Natural killer cell (primary cell): ENCODE measurements at places on chromosomes 7 and 10. TPM values are rescaled to one million over a fixed set of nuclear protein-coding genes. Genes with fewer than 3 reads are reported as not detected.
A peak's percentile ranks its signal among the peaks of the same experiment; 100 is the strongest.

- DNase-seq = no peak
Observed at GRCh38 chr7:134828361-134828760, 48.9 kb downstream of the CALD1 start.

DNA sequence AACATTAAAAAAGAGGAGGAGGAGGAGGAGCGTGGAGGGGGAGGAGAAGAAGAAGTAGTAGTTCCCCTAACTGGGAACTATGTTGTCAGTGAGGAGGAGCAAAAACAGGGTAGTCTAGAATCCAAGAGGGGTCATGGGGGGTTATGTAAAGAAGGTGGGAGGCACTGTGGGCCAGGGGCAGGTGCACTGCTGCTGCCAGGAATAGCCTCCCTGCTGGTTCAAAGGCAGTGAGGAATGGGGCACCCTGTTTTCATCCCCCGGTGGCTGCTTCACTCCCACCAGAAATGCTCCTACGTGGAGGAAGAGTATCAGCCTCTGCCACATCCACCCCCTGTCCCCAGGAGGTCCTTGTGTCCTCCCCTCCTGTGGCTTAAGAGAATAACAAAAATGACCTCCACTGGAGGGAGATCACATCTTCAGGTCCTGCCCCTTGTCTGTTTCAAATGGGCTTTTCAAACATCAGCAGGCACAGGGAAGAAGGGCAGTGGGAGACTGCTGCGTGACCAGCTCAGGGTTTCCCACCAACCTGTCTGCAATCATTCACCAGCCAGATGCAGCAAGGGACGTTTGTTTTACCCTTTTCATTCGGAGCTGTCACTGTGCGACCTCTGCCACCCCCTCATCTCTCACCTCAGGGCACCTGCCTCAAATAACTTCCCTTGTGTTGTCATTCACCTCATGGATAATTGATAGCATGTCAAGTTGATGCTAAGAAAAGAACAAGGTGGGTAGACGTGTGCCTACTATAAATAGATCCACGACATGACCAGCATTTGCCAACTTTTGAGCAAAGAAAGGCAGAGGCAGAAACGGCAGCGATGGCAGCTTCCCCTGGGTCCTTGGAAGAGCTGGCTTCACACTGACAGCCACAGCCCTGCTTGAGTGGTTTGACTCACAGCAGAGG is 92.6 kb downstream of the DGKI start:
- DNase-seq = no peak

DNA sequence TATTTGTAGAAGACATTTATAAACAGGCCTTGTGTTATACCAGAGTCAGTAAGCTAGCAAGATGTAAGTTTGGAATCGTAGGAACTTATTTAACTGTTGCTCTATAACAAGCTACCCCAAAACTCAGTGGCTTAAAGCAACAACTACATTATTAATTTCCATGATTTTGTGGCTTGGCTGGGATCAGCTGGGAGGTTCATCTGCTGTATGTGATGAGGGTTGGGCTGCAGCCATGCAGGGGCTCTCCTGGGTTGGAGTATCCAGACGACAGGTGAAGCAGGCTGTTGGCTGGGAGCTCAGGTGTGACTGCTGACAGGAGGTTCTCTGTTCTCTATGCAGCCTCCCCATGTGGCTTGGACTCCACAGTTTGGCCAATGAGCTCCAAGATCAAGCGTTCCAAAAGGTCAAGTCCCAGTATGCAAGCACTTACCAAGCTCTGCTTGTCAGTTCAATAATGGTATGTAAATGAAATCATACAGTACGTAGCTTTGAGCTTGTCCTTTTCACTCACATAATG is 52.4 kb downstream of the GPR26 start:
- no peak for DNase-seq

DNA sequence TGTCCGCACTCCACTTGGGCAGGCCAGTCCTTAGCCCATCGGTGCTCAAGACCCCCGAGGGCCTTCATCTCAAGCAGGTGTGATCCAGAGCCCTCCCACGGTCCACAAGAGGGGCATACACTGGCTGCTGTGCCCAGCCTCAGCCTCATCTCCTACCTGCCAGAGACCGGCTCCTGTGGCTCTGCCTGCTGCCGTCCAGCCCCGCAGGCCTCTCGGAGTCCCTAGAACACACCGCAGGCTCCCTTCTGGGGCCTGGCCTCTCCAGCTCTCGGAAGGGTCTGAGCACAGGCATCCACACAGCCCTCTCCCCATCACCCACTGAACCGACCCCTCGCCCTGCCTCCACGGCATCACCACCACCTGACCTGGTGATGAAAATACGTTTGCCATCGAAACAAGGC is 147.4 kb downstream of the PRKAG2 start:
- DNase-seq = no peak

DNA sequence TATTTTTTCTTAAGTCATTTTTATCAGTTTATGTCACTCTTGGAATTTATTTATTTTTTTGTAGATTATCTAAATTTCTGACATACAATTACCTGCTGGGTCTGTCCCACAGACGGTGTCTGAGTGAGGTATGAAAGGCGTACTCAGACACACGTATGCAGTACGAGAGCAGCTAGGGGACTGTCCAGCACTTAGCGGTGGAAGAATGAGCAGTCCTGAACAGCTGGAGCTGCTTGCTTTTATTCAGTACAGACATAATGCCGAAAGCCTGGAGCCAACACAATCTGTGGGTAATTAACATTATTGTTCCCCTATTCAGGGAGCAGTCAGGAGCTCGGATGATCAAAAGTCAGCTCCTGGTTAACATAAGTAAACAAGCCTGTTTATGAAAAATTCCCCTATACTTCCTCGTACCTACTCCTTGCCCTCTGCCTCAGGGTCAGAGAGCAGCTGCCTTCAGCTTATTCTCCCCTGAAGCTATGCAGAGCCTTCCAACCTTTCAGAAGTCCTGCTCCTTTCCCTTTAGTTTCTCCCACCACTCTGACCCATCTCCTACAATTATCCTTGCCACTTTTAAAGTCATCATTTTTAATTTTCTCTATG is 488.0 kb upstream of the POM121L12 start:
- no peak for DNase-seq

DNA sequence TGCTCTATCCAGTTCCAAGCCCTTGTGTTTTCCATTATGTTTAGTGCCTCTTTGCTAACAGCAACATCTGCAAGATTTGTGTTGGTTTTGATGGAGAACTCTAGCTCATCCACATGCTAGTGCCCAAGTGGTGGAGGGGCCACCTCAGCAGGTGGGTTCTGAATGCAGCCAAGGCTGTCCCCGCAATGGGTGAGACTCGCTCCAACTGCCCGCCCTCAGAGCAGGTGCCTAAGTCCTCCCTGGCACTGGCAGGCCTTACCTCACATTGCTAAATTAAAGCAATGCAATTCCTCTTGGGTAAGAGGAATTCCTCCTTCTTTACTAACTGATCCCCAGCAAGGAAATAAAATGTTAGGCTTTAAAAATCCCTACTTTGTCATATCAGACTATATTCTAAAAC is 146.8 kb downstream of the ADCY1 start:
- DNase-seq = no peak

DNA sequence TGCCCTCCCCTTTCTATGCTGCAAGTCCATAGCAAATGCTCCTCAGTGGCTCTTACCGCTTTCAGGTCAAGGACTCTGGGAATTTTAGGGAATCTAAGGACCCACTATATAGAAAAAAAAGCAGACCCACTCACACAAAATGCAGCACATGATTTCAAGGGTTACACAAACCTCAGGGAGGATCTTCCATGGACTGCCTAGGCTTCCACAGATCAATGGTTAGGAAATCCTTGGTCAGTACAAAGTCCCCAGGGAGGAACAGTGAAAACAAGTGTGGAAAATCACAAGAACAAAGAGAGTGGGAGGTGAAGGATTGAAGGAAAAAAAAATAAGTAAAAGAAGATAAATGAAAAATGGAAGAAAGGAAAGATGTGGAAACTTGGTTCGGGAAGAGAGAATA is 188.4 kb downstream of the AHR start:
- DNase-seq = no peak

- no peak for DNase-seq
Observed at GRCh38 chr10:73867126-73867807, 7.1 kb downstream of the CAMK2G start.

- no peak for DNase-seq
Observed at GRCh38 chr7:66583490-66584110, 45.1 kb upstream of the KCTD7 start.

- DNase-seq = no peak
Observed at GRCh38 chr7:16904076-16904475, 22.3 kb upstream of the AGR3 start.

- DNase-seq = no peak
Observed at GRCh38 chr10:76946270-76946669, 691.3 kb downstream of the KCNMA1 start.

GRCh38 chr10:4512196-4512595 is 313.8 kb upstream of the AKR1E2 start:
- DNase-seq = no peak

- DNase-seq = no peak
Observed at GRCh38 chr10:126776168-126776567, 105.7 kb upstream of the C10orf90 start.

DNA sequence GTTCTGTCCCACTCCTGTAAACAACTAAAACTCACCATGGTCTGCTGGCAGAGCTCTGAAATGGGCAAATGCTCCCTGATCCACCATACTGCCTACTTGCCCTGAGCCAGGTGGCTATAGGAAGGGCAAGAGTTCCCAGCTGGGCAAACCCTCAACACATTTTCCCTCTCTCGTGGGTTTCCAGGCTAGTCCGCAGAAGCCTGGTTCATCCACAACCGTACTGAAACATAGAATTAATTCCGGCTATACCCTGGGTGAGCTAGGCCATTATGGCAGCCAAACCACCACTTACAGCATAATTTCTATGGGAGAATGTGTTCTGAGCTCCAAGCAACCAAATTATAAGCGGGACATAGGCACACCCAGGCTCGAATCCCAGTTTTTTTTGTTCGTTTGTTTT is 20.1 kb upstream of the DDIT4 start:
- no peak for DNase-seq

DNA sequence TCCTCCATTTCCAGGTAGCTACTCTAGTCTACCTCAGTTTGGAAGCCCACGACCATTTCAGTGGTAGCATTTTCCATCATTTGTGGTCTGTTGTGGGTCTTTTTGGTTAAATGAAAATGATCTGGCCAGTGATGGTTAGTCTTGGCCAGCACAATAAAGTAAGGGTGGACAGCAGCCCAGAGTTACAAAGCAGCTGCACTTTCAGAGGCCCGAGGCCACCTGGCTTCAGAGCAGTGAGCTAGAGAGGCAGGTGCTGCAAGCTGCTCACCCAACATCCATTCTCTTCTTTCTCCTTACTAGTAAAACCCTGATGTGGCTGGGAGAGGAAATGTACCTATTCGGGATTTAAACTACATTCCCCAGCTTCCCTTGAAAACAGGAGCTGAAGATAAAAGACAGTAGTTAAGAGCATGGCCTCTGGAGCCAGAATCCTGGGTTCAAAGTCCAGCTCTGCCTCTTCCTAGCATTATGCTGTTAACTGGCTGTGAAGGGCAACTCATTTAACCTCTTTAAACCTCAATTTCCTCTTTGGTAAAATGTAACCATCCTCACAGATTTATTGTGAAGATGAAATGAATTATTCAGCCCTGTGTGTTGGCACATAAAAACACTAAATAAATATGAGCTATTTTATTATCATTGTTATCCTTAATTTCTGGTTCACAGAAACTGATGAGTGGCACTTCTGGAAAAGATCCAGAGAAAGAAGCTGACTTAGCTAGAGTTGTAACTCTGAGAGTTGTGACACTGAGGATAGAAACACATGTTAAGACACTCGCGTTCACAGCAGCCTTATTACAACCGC is 517.4 kb downstream of the PARD3 start:
- no peak for DNase-seq

DNA sequence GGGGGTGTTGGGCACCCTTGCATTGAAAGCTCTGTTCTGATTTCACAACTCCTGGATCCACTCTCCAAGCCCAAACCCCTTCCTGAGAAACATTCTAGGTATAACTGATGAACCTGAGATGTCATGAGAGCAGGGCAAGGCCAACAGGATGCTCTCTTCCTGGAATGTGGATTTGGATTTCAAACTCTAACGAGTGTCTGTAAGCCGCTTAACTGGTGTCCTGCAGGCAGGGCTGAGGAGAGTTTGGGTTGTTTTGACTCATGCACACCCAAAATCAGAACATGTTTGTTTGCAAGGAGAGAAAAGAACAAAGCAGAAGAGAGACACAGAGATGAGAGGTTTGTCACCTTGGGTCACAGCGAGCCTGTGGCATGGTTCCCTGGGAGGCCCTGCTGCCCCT is 24.6 kb upstream of the AKR1E2 start:
- DNase-seq = no peak

GRCh38 chr10:12350167-12350872 is 973 bp downstream of the CAMK1D start:
- DNase-seq = peak; percentile 81

DNA sequence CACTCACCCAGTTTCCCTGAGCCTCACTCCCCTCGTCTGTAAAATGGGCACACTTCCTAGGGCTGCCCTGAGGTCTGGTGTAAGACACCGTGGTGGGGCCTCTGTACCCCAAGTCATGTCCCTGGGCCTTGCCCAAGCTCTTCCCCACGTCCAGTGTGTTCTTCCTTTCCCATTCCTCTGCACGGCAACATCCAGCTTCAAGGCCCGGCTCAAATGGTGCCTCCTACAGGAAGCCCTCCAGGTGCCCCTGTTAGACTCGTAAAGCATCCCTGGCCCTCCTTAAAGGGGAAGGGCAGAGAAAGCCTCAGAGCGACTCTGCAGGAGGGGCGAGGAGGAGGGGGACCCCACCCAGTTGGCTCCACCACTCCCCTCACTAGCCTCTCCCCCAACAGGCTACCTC is 8.6 kb downstream of the SLC29A4 start:
- DNase-seq = no peak

GRCh38 chr7:474605-475424 is 44.8 kb downstream of the PDGFA start:
- DNase-seq = no peak

DNA sequence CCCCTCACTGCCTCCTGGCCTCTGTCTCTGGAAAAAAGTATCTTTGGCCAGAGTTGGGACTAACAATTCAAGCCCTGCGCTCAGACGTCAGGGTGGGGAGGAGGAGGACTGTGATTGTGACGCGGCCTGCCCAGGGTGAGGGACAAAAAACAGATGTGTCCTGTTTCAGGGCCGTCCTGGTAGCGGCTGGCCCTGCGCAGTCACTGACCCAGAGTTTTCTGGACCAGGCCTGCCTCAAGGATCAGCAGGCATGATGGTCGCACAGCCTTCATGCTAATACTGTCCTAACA is 110.1 kb downstream of the CYTH3 start:
- DNase-seq = no peak

DNA sequence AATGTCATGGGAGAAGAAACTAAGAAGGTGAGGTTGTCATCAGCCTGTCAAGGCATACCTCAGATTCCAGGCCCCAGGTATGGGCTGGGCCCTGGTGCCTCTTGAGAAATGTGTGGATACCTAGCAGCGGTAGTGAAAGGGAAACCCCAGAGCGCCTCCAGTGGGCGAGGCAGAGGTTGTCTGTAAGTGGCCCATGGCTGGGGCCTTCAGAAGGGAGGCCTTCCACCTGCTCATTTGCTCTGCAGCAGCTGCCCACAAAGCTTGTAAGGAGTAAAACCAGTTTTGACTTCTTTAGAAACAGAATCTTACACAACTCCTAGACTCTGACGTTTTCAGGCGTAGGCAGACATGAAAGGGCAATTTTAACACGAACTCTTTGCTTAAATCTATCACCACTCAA is 509.9 kb downstream of the PARD3 start:
- no peak for DNase-seq

The TAS2R5 gene
- total RNA-seq = 1.3 TPM

The MSMB gene
- total RNA-seq = not detected

The HYCC1 gene
- 44.8 TPM for total RNA-seq

The CUZD1 gene
- total RNA-seq = 0.63 TPM

The TRIM50 gene
- total RNA-seq = not detected

The CPEB3 gene
- 6.9 TPM for total RNA-seq

The FANK1 gene
- total RNA-seq = not detected

The LHFPL3 gene
- total RNA-seq = not detected

The CPA5 gene
- not detected for total RNA-seq

The SLC13A1 gene
- total RNA-seq = not detected
